Activated CD4-positive, alpha-beta T cell treated with anti-CD3 and anti-CD28 coated beads, Interleukin-2, amount 10 ng/mL, durations not matched to agents 7 days and 5 days (primary cell): ENCODE measurements at places on chromosomes 3 and 15.
A peak's percentile ranks its signal among the peaks of the same experiment; 100 is the strongest.

DNA sequence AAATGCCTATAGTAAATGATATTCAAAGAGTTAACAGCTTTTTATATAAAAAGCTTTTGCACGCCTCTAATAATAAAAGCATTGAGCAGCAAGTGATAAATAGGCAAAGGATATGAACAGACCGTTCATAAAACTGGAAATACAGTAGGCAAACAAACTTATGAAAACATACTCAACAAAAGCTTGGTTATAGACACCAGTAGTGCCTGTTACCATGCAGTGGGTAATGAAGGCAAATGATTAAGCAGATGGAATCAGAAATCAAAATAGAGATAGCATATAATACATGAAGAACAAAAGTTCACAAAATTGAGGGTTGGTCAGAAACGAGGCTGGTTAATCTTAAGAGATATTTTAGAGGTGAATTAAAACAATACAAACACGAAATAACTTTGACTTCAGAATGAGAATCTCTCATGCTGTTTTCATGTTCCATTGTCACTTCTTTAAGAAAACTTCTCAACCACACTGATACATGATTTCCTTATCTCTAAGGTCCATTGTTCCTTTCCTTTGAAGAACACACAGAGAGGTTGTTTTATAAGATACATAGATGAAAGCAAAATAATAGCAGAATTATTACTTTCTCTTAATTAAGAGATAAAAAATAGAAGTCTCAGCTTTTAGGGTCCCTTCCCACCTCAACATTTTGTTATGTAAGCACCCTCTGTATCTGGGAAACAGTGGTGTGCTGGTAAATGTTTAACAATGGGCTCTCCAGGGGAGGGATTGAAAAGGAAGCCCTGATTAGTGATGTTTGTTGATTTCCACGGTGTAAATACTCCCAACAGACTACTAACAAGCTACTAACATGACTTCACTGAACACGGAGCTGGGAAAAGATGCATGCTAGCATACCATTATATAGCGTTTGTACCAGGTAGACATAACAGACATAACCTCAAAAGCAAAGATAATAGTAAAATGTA lies 12.6 kb downstream of the RASGRP1 start:
- DNase-seq = no peak

DNA sequence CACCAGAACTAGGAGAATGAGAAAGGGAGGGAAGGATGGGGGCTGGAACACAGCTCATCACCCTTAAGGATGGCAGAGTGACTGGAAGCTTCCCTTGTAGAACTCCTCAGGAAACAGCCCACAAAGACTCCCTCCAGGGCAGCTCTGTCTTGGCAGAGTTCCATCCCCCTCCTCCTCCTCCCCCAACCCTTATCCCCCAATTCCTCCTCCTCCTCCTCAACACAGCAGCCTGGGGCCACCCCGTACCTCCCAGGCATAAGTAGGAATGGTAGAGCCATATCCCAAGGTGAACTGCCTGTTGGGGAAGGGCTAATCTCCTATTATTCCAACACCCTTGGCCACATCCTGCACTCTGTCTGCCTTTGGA lies 38.8 kb downstream of the ADCY5 start:
- DNase-seq = no peak

DNA sequence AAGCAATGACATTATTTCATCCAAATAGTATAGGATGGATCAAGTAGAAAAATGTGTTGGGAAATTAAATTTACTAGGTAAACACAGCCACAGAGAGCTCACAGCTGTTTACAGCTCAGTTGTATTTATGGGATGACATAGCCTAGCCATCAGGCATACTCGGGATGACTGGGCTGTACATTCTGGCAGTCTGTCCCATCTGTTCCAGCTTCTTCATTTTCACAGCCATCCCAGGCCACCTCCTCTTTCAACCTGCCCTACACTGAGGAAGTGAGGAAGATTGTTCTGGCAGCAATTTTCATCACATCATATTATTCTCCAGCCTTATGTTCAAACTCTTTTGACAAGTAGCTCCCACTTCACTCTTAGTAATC lies 98.4 kb upstream of the PFN2 start:
- DNase-seq = no peak

- DNase-seq = no peak
These were observed 13.6 kb upstream of the UTS2B start for GRCh38 chr3:191343913-191344312.

DNA sequence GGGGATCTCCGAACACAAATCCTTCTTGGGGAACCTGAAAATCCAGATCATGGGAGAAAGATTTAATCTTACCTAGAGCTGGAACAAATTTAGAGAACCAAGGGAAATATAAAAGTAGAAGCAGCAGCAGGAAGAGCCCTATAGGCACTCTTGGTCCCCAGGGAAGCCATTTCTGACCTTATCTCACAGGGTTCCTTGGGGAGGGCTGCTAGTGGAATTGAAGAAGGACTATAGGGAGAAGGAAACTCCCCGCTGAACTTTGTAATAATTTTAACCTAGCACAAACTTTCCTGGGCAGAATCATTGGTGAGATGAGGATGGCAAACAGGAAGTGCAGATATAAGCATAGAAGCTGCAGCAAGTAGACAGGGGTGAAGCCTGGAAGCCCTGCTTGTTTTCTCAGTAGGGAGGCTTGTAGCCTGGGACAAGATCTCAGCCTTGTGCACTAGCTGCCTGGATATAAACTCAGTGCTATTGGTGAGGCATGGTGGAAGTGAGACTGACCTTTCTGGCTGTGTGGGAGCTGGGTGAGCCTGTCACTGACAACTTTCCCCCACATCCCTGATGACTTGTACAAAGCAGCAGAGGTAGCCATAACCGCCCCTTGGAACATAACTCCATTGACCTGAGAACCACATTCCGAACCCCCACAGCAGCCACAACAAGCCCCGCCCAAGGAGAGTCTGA lies 343.0 kb upstream of the TGFBR2 start:
- DNase-seq = no peak

- peak; percentile 57 for DNase-seq
These were observed 883 bp downstream of the MAGEF1 start for GRCh38 chr3:184710870-184711492.

DNA sequence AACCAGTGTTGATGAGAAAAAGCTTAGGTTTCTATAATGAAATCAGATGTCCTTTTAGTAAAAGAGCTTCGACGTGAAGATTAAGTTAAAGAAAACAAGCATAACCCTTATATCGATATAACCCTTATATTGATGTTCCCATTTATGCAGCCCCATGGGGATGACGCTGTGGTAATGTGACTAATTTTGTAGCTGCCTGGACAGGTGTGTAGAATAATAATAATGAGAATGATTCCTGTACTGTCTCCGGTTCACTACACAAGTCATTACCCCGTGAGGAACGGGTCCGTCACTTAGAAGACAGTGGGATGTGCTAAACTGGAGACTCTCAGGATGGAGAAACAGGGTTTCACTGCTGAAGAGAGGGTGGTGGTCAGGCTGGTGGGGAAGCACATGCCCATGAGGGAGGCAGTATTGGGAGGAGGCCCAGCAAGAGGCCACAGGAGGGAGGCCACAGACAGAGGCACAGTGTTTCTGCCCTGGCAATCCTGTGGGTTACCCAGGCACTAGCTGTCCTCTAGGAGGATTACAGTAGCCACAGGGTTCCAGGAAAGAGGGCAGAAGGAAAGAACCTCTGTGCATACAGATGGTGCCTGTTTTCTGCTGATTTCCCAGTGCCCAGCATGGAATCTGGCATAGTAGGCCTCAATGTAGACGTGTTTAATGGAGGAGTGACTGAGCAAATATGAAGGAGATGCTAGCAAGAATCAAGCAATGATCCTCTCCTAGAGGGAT lies 191.1 kb upstream of the TSC22D2 start:
- no peak for DNase-seq

DNA sequence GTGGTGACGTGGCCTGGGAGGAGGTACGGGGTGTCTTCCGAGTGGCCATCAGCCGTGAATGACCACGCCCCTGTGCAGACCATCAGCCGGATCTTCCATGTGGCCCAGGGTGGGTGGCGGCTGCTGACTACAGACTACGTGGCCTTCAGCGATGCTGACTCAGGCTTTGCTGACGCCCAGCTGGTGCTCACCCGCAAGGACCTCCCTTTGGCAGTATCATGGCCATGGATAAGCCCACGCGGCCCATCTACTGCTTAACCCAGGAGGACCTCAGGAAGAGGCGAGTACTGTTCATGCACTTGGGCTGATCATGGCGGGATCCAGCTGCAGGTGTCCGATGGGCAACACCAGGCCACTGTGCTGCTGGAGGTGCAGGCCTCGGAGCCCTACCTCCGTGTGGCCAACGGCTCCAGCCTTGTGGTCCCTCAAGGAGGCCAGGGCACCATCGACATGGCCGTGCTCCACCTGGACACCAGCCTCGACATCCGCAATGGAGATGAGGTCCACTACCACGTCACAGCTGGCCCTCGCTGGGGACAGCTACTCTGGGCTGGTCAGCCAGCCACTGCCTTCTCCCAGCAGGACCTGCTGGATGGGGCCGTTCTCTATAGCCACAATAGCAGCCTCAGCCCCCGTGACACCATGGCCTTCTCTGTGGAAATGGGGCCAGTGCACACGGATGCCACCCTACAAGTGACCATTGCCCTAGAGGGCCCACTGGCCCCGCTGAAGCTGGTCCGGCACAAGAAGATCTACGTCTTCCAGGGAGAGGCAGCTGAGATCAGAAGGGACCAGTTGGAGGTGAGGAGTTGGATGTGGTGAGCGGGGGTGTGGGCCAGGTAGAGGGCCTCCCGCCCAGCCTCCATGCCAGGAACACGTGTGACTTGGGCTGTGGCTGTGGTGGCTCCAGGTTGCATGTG lies 178.4 kb downstream of the TBC1D2B start:
- no peak for DNase-seq

DNA sequence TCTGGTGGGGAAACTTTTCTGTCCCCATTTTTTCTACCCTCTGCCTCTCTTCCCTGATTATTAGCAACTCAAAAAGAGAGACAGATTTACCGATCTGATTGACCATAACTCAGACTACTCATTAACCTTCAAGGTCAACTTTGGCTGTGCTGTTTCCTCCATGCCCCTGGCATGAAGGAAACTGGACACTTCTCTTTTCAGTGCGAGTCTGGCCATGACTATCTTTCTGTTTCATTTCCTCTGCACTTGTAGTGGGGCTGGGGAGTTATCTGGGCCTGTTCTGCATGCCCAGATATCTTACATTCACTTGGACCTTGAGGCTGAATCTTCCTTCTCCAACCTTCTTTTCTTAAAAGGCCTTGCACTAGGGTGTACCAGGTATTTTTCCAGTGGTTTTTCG lies 76.9 kb upstream of the SLCO2A1 start:
- DNase-seq = no peak

- DNase-seq = no peak
These were observed 23.0 kb upstream of the COPG1 start for GRCh38 chr3:129226374-129226773.

- DNase-seq = no peak
These were observed 234.9 kb upstream of the TPM1 start for GRCh38 chr15:62807539-62808130.

DNA sequence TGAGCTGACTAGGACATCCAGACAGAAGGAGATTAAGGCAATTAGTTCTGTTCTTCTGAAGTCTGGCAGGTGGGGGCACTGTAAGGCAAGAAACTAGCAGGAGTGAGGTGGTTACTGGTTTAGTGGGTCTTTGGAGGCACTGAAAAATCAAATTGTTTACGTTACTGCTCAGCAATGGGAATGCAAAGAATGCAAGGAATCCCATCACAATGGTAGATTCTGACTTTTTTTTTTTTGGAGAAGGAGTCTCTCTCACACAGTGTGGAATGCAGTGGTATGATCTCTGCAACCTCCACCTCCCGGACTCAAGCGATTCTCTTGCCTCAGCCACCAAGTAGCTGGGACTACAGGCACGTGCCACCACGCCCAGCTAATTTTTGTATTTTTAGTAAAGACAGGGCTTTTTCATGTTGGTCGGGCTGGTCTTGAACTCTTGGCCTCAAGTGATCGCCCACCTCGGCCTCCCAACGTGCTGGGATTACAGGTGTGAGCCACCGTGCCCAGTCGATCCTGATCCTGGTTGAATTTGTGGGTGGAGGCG lies 16.4 kb downstream of the FAM107A start:
- DNase-seq = no peak

DNA sequence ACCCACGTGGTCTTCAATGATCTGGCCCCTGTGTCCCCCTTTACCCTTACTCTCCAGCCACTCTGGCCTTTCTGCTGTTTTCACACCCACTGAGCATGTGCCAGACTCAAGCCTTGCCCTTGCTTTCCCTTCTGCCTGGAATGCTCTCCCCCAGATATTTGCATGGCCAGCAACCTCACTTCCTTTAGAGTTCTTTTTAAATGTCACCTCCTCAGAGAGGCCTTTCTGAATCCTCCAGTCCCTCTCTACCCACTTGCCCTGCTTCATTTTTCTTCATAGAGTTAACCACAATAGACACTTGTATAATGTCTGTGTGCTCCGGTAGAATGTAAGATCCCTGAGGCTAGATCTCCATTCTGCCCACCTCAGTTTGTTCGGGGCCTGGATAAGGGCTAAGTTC lies 39.4 kb upstream of the TIPARP start:
- DNase-seq = no peak

GRCh38 chr15:65517866-65518207 lies 348 bp upstream of the DPP8 start:
- DNase-seq = no peak

GRCh38 chr3:155744010-155744625 lies 753 bp downstream of the PLCH1 start:
- peak; percentile 24 for DNase-seq

- no peak for DNase-seq
These were observed 213.1 kb downstream of the FGF12 start for GRCh38 chr3:192514081-192514753.

GRCh38 chr15:38817427-38818156 lies 253.0 kb upstream of the RASGRP1 start:
- peak; percentile 86 for DNase-seq

DNA sequence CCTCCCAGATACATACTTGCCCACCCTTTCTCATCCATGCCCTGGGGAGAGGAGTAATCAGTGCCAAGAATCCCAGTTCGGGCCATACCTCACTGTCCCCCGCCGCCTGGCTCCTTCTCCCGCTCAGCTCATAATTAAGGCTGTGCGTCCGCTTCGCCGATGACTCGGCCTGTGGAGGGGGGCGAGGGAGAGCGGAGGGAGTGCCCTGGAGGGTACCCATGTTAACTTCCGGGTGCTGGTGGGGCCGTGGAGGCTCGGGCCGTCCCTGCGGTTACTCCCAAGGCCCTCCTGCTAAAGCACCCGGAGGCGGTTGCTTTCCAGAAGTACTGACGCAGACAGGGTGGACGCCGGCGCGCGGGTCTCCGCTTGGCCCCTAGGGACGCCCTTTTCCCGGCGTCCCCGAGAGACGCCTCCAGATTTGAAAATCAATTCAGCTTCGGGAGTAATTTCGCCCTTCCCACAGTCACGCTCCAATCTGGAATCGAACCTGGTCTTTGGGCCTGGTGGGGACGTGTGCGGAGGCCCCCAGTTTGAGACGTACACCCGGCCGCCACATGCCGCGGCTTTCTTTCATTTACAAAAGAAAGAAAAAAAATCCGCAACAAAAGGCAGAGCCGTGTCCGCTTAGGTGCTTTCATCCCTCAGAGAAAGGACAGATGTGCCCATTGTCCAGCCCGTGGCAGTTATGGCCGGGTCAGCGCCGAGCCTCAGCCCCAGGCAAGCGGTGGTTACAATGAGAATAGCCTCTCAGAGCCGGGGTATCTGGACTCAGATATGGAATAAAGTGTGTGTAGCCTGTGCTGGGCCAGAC lies 1.0 kb upstream of the ONECUT1 start:
- no peak for DNase-seq
